ENCODE measurements at places on chromosomes 7 and 10. TPM values are rescaled to one million over a fixed set of nuclear protein-coding genes. Genes with fewer than 3 reads are reported as not detected.

The PSMC2 gene
- 143 TPM for total RNA-seq

The CSTF2T gene
- total RNA-seq: 18.7 TPM

The SRRT gene
- 93.8 TPM for total RNA-seq

The TMEM243 gene
- total RNA-seq: 33.6 TPM

The ITGA8 gene
- total RNA-seq: not detected

The KEL gene
- total RNA-seq: under 0.01 TPM

The BAMBI gene
- total RNA-seq: 2.5 TPM

The TNS3 gene
- 49.9 TPM for total RNA-seq

The SAMD9 gene
- total RNA-seq: 3.5 TPM

The SPDYE16 gene
- not detected for total RNA-seq

The TUBAL3 gene
- not detected for total RNA-seq

The OR2A12 gene
- not detected for total RNA-seq

The HSPA12A gene
- 4.7 TPM for total RNA-seq

The TFPI2 gene
- total RNA-seq: 4.6 TPM

The CPN1 gene
- total RNA-seq: not detected

The ERVW-1 gene
- not detected for total RNA-seq

The DYDC2 gene
- not detected for total RNA-seq

The KCNIP2 gene
- 0.17 TPM for total RNA-seq

The MRC1 gene
- total RNA-seq: not detected

The ASB15 gene
- not detected for total RNA-seq

The OR2A5 gene
- not detected for total RNA-seq

The PRR15 gene
- not detected for total RNA-seq

The ADRA2A gene
- not detected for total RNA-seq

The FAM237B gene
- total RNA-seq: not detected

The GTPBP4 gene
- total RNA-seq: 22.6 TPM

The OGDHL gene
- under 0.01 TPM for total RNA-seq

The CYP2C19 gene
- total RNA-seq: not detected

The CYP26C1 gene
- total RNA-seq: not detected

The SNX10 gene
- total RNA-seq: 0.17 TPM

The IGFBP3 gene
- total RNA-seq: 1.6 TPM

The CRYGN gene
- total RNA-seq: not detected

The BTBD16 gene
- not detected for total RNA-seq

Data from bronchus fibroblast of lung (primary cell).